ENCODE measurements at places on chromosomes 4 and X.

GRCh38 chrX:53356186-53356585, 66.3 kb downstream of the SMC1A start:
- DNase-seq: no peak

DNA sequence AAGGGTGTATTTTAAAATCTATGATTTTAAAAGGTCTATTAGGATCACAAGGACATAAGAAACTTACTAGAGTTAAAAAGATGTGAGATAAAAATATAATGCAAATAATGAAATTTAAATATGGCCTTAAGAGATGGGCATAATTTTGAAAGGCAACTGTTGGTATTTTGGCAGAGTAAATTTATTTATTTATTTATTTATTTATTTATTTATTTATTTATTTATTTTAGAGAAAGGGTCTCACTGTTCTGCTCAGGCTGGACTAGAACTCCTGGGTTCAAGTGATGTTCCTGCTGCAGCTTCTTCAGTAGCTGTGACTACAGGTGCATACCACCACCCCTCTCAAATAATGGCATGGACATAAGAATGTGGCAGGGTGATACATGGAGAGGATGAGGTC, 932.1 kb upstream of the LCORL start:
- DNase-seq: no peak

DNA sequence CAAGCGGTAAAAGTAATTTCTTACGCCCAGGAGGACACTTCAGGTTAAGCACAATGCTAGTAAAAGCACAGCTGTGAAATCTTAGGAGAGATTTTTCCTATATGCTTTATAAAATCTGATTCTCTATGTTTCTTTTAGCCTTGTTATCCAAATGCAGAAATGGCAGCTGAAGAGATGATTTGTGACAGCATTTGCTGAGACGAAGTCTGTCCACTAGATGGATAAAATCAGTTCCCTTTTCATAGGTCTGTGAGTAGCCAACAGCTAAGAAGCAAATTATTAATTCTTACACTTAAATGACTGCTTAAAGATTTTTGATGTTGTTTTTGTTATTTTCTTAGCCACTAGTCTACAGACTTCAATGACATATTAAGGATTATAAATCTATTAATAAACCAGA, 5.3 kb downstream of the GPM6A start:
- DNase-seq: no peak

GRCh38 chrX:110156167-110156754, 153.3 kb downstream of the TMEM164 start:
- no peak for DNase-seq

GRCh38 chrX:71509289-71509688, 23.6 kb upstream of the OGT start:
- no peak for DNase-seq

GRCh38 chr4:116005806-116006088, 892.3 kb upstream of the NDST4 start:
- no peak for DNase-seq

- DNase-seq: no peak
Measured at GRCh38 chr4:81786063-81786763, 314.5 kb upstream of the RASGEF1B start.

GRCh38 chr4:122326908-122327307, 51.9 kb upstream of the ADAD1 start:
- DNase-seq: no peak

DNA sequence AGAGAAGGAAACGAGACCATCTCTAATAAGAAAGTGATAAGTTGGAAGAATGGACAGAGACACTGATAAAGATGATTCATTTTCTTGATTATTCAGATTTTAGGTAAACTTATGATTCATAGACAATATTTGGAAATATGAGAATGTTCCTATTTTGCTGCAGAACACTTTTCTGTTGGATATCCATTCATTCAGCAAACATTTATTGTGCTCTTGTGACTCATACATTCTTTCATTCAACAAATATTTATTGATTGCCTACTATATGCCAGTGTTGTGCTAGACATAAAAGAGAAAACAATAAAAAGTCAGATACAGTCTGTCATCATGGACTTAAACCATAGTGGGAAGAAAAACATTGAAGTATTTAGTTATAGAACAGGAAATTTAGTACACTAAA, 1232.0 kb downstream of the STIM2 start:
- DNase-seq: no peak

GRCh38 chrX:56554870-56555269, 8.6 kb upstream of the UBQLN2 start:
- no peak for DNase-seq

DNA sequence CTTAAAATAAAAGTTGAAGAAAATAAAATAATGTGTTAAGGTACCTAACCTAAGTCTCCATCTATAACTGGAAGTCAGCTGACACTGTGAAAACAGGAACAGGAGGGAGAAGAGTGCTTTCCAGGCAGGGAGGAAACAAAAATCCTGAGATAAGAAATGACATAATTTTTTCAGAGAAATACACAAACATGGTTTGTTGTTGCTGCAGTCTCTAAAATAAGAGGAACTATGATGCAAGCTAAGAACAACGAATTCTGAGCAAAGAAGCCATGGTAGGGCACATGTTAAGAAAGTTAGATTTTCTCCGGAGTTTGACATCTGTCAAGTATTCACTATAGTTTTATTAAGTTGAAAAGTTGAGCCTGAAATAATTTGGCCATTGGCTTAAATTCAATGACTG, 26.9 kb downstream of the PAPSS1 start:
- no peak for DNase-seq

- DNase-seq: no peak
Measured at GRCh38 chr4:62814510-62815047, 1594.7 kb downstream of the TECRL start.

DNA sequence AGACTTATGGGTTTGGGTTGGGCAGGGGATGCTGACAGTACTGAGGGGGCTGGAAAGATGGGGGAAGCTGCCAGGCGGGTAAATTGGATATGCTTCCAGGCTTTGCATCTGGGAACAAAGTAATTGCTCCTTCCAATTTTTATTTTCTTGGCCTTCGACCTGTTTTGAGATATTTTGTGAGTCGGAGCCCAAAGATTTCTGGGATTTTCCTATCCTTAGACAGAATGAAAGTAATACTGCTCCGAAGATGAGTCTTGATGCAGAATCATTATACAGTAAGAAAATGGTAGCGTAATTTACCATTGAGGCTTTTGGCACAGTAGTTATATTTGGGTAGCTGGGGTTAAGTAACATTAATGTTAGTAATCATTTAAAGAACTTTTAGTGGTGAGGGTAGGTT, 1.4 kb downstream of the SMARCA5 start:
- DNase-seq: no peak

- DNase-seq: no peak
Measured at GRCh38 chr4:105236202-105236915, 89.7 kb downstream of the TET2 start.

GRCh38 chr4:144674711-144675110, 28.8 kb downstream of the HHIP start:
- no peak for DNase-seq

GRCh38 chr4:145283909-145284308, 103.5 kb upstream of the OTUD4 start:
- DNase-seq: no peak

GRCh38 chr4:14524276-14524675, 478.0 kb upstream of the CPEB2 start:
- DNase-seq: no peak

- DNase-seq: no peak
Measured at GRCh38 chrX:134542485-134542884, 82.5 kb downstream of the HPRT1 start.

- no peak for DNase-seq
Measured at GRCh38 chr4:176291748-176292147, 22.7 kb upstream of the ASB5 start.

DNA sequence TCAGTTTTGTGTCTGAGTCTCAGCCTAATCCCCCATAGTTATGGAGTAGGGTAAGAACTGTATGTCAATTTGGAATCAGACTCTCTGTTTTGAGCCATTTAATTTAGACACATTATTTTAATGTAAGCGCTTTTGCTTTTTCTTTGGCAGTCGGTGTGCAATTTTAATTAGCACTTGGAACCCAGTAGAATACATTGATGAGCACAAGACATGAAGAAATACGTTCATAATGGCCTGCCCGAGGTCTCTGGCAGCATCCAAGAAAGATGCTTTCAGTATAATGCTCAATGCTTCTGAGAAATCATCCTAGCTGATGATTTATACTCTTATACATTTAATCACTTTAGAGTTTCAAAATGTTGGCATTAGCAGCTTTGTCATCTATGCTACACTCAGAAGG, 8.9 kb upstream of the TAPT1 start:
- DNase-seq: no peak

DNA sequence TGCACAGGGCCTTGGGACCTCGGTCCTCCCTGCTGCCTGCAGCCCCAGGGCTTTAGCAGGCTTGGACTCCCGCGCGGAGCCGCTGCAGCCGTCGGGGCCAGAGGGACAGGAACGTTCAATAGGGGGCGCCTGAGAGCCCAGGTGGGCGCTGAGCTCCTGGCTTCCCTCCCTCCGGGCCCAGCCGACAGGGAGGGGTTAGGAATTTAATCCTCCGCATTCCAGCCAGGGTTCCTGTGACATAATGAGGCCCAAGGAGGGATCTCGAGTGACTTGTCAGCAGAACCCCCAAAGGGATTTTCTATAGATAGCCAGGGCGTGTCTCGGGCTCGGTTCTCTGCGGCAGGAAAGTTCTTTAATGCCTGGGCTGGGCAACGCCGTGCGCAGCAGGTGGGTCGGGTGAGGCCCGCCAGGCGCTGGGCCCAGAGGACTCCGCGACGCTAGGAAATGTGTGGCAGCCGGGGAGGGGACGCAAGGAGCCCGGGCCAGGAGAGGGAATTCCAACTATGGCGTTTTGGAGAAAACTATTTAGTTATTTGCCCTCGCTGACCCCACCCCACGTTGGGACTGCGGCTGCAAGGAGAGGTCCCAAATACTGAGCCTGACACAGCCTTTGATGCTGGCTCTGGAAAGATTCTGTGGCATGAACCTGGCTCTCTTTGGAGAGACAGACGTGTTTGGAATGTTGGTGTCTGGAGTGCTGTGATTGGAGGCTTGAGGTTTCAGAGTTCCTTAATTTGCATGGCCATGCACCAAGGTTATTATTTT, 285.2 kb upstream of the GATB start:
- DNase-seq: peak; percentile 4

GRCh38 chr4:113468165-113469022, 293.1 kb downstream of the CAMK2D start:
- no peak for DNase-seq

- no peak for DNase-seq
Measured at GRCh38 chrX:50881028-50881427, 29.5 kb upstream of the BMP15 start.

DNA sequence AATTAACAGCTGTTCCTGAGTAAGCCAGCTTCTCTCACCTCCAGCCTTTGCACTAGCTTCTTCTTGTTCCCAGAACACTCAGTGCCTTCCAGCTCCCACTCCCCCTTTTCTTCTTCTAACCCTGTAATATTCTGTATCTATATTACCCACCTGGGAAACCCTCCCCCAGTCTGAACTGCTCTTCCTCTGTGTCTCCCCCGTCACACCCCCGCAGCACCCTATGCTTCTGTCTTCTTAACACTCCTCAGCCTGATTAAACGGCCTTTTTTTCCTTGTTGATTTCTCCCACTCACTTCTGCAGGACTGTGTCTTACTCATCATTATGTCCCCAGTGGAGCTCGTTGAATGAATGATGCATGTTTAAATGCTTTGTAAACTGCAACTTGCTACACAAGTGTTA, 9.0 kb upstream of the LONRF3 start:
- DNase-seq: no peak
